ENCODE measurements at places on chromosomes 3 and 15. TPM values are rescaled to one million over a fixed set of nuclear protein-coding genes. Genes with fewer than 3 reads are reported as not detected.

The AHSG gene
- total RNA-seq = not detected

The ITIH1 gene
- total RNA-seq = not detected

The CCDC71 gene
- 25.3 TPM for total RNA-seq

The SCAANT1 gene
- not detected for total RNA-seq

The INKA1 gene
- 6.9 TPM for total RNA-seq

- no peak for DNase-seq
These were observed 326.1 kb upstream of the LRRFIP2 start for GRCh38 chr3:37500518-37500917.

DNA sequence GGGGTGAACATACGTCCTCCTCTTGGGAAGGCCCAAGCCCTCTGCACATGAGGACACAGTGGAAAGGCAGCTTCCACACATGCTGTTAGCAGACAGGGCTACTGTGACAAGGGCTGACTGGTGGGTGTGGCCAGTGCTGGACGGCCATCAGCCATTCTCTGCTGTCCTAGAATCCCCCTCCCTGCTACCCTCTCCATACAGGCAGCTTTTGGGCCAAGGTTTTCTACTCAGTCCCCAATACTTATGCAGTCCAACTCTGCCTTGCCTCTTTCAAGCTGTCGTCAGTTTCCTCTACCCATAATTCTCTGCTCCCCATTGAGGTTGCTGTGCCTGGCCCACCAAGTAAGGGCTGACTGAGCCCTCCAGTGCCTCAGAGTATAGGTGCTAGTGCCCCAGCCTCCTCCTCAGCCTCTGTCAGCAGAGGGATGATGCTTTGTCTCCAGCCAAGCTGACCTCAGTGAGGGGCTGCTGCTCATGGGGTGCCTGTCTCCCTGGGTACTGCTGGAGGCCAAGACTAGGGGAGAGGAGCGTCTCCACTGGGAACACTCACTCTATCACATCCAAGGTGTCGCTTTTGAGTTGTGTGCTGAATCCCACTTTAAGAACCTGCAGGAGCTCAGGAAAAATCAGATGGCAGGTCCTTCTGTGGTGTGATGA lies 2.8 kb downstream of the LOXL1 start:
- no peak for DNase-seq

DNA sequence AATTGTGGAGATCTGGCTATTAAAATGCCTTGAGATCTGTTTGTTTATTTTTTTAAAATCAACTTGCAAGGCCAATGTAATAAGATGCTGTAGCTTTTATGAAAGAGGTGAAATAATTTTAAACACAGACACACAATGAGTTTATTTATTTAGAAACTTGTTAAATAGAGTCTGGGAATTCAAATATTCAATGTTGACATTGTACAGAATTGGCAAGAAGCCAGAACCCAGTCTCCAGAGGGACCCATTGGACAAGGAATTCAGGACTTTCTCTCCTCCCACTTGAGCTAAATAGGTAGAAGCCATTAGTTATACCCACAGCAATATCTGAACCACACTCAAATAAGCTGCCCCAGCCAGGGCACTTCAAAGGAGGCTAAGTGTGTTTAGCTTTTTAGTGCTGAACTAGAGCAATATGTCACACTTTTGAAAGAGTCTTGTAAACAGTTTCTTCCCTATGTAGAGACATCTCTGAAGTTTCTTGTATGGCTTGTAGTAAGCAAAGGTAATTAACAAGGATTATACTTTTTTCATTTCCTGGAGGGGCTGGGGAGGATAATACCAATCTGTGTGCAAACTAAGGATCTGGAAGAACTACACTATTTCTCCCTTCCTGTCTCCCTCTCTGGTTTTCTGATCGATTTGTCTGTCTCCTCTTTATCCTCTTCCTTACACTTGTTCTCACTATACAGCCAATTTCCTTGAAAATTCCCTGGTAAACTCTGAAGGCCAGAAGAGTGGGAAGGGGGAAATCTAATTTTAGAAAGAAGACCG lies 6.0 kb downstream of the MECOM start:
- no peak for DNase-seq

DNA sequence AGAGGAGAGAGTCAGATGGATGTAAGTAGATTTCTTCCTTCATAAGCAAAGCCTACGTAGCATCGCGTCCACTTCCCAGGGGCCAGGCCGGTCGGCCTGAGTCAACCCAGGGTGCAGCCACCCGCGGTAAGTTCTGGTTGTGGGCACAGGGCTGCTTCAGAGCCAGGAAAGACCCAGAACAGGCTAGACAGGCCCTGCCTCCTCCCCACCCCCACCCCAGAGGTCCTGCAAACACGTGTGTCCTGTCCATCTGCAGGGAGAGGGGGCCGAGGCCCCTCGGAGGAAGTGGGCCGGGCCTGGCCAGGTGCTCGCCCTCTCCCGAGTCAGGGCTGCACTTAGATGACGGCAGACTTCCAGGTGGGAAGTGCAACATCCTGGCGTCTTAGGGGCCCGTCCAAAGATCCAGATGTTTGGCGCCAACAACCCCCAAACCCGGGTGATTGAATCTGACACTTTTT lies 100.8 kb upstream of the ALDH1A3 start:
- DNase-seq = no peak

- DNase-seq = no peak
These were observed 34.9 kb upstream of the TLE3 start for GRCh38 chr15:70132571-70132970.

DNA sequence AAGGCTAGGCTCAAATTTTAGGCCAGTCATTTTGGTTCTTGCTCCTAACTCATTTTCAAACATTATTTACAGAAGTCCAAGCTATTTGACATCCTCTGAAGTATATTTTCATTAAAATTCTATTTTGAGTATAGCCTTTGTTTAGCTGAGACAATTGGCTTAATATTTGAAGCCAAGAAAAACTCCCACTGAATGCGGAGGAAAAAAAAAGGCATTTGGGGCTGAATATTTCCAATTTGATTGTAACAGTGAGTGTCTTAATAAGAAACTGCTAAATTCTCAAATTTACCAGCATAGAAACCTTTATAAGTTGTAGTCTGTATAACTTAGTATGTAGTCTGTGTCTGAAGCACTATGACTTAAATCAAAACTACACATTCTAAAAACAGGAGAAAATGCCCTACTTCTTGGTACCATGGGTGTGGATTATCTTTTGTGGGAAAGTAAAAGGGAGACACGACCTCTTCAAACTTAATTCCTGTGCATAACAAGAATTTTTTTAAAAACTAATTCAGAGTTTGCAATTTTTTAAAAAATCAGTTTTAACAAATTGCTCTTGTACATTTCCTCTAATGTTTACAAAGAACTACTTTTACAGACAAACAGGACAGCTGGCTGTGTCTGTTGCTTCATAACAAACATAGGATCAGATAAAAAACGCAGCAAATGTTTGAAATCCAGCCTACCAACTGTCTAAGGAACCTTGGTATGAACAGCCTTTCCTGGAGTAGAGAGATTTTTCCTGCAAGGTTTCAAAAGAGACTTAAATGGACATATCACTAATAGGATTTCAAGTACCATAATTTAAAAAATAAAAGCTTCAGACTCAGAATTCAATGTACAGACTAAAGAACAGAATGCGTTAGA lies 52.7 kb upstream of the LMOD3 start:
- no peak for DNase-seq

- no peak for DNase-seq
These were observed 509.2 kb upstream of the GRM7 start for GRCh38 chr3:6351752-6352151.

DNA sequence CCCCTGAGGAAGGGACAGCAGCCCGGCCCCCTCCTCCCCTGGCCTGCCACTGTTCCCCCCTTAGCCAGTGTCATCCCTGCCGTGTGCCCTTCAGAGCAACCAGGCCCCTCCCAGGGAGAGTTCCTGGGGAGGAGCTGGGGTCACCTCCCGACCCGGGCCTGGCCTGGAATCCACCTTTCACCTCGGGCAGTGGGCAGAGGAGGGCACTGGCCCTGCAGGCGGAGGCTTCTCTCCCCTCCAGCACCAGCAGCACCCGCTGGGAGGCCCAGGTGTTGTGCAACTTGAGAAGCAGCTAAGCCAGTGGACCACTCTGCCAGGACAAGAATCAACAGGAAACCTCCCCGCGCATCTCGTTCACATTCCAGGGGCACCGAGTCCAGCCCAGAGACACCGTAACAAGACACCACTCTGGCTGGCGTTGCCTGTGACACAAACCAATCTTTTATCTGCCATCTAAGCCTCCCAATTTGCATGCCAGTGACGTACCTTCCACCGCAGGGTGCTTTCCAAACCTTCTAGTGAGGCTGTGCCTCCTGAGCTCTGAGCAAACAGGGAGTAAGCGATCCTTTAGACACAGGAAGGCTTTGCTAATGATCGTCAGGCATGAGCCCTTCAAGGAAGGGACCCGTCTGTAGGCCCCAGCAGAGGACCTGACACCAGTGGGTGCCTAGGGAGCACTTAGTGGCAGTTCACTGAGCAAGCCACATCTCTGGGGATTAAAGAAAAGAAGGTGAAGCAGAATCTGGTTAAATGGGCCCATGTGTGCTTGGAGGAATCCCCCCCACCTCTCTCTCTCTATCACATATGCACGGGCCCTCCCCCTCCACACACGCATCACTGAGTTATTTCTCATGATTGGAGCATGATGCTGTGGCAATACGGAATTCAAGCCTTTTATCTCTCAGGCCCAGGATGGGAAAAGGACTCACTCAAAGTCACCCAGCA lies 98.9 kb upstream of the TLE3 start:
- no peak for DNase-seq

DNA sequence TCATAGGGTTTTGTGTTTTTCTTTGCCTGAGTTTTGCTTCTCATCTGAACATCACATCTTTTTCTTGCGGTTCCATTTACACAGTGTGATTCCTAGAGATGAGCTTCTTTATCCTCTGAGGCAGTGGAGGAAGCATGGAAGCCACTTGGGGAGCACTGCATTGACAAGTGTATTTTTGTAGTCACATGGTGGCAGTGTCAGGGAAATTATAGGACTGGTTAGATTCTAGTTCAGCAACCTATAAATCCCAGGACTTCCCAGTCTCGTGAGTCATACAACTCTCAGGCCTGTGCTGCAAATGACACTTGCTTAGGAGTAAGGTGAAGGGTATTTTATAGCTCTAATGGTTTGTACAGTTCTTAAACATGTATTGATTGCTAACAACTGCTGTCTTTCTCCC lies 58.4 kb downstream of the RBM6 start:
- DNase-seq = peak; percentile 7

DNA sequence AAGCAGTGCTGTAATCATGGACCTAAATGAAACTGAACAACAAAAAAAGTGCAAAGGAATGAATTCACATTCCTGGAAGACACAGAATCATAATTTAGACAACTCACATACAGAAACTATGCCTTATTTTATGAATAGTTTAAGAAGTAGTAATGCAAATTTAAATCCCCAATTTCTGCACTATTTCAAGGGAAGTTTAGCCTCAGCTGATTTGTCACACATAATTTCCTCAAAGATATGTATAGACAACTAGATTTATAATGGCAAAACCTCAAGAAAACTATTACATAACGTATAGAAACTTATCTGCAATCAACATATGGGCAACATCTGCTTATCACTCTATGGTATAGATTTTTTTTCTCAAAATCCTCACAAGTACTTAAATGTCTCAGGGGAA lies 7.8 kb upstream of the PTX3 start:
- DNase-seq = no peak
